ENCODE measurements at places on chromosomes 3 and 15.

GRCh38 chr15:101500865-101501551 lies 11.5 kb upstream of the PCSK6 start:
- peaks cover 22% of the 10 kb centered on the region for H3K27me3 ChIP-seq
- DNase-seq, result no peak
- H3K27ac ChIP-seq, result peak overlapping the region; percentile 71
- H3K36me3 ChIP-seq, result no peaks in the 10 kb centered on the region
- no peak overlapping the region for H3K4me3 ChIP-seq

DNA sequence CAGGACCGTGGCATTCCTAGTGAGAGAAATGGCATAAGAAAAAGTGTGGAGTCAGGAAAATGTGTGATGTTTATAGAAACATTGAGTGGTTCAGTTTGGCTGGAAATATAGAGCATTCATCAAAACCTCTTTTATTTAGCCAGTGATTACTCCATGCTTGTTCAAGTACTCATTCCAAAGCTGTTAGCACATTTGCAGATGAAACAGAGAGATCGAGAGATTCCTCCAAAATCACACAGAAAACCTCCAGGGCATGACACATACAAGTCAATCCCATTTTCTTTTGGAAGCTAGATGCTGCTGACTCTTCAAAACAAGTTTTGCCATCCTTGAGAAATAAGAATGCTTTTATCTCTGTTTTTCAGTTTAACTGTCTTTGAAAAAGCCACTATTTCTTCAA lies 11.5 kb upstream of the MB21D2 start:
- H3K27ac ChIP-seq, result no peak overlapping the region
- no peaks in the 10 kb centered on the region for H3K27me3 ChIP-seq
- H3K4me1 ChIP-seq, result no peaks in the 10 kb centered on the region
- H3K36me3 ChIP-seq, result no peaks in the 10 kb centered on the region

DNA sequence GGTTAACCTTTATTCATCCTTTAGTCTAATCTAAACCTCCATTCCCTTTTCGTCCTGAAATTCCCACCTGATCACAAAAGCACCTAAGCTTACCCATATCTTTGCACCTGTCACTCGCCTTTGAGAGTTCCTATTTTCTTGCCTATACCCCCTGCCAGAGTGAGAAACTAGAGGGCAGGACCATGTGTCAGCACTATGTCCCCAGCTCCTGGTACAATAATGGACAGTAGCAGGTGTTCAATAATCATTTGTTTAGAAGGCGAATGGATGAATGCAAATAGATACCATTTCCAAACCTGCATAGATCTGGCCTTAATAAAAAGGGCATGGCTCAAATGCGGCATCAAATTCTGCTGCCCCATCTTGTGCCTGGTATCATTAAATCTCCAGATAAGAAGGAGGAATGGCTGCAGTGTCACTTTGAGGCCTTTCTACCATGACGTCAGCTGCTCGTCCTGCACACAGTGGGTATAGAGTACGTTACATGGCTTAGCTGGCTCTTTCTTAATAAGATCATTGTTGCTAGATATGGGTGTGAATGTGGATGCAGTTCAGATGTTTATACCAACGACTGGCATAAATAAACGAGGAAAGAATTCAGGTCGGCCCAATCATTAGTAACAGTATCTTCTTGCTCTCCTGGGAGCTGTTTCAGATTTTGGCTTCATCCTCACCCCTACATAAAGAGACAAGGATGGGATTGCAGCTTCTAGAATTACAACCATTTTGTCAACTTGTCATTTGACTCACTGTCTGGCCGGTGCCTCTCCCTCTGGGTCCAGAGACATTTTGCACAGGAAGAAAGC lies 148.7 kb downstream of the RORA start:
- H3K27ac ChIP-seq, result no peak overlapping the region
- DNase-seq, result no peak
- H3K4me3 ChIP-seq, result no peak overlapping the region
- no peaks in the 10 kb centered on the region for H3K36me3 ChIP-seq

DNA sequence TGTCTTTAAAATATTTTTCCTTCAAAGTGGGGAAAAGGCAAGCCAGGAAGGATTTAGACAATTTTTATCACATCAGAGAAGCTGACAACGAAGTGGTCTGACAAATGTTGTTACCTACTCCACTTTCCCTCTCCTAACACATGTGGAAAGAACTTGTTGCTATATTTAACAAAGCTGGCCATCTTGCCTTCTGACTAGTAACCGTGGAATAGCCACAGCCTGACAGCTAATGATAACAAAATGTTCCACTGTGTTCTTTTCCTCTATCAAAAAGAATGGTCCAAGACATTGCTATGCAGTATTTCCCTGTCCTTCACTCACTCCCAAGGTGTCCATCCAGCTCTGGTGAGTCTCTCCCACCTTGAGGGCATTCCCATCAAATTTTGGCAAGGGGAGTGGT lies 481.4 kb upstream of the THBS1 start:
- no peaks in the 10 kb centered on the region for H3K36me3 ChIP-seq
- peaks cover 5% of the 10 kb centered on the region for H3K4me1 ChIP-seq

DNA sequence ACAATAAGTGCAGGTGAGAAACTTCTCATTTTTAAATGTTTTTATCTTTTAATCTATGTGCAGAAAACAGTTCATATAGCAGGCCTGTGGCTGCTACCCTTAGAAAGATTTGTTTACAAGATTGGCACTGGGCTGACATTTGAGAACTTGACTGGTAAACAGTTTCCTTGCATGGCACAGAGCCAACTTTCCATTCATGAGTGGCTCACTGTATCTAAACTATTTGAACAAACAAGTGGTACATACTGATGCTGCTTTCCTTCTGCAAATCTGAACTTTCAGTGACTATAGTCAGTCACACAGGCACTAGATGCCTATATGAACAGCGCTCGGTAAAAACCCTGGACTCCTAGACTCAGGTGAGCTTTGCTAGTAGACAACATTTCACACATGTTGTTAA lies 6.3 kb upstream of the GTPBP8 start:
- H3K4me1 ChIP-seq, result peaks cover 13% of the 10 kb centered on the region
- H3K36me3 ChIP-seq, result no peaks in the 10 kb centered on the region
- H3K27ac ChIP-seq, result no peak overlapping the region
- DNase-seq, result no peak
- no peaks in the 10 kb centered on the region for H3K27me3 ChIP-seq
- H3K4me3 ChIP-seq, result no peak overlapping the region

GRCh38 chr15:67104510-67104909 lies 39.1 kb downstream of the SMAD3 start:
- H3K27me3 ChIP-seq, result no peaks in the 10 kb centered on the region
- H3K4me3 ChIP-seq, result no peak overlapping the region
- DNase-seq, result no peak
- H3K4me1 ChIP-seq, result peaks cover 48% of the 10 kb centered on the region

- H3K27me3 ChIP-seq, result no peaks in the 10 kb centered on the region
- no peak overlapping the region for H3K27ac ChIP-seq
- H3K4me3 ChIP-seq, result peak overlapping the region; percentile 50
- no peaks in the 10 kb centered on the region for H3K36me3 ChIP-seq
- H3K4me1 ChIP-seq, result peaks cover 8% of the 10 kb centered on the region
- peak; percentile 25 for DNase-seq
Observed at GRCh38 chr3:28575100-28575745, 226.6 kb upstream of the AZI2 start.

DNA sequence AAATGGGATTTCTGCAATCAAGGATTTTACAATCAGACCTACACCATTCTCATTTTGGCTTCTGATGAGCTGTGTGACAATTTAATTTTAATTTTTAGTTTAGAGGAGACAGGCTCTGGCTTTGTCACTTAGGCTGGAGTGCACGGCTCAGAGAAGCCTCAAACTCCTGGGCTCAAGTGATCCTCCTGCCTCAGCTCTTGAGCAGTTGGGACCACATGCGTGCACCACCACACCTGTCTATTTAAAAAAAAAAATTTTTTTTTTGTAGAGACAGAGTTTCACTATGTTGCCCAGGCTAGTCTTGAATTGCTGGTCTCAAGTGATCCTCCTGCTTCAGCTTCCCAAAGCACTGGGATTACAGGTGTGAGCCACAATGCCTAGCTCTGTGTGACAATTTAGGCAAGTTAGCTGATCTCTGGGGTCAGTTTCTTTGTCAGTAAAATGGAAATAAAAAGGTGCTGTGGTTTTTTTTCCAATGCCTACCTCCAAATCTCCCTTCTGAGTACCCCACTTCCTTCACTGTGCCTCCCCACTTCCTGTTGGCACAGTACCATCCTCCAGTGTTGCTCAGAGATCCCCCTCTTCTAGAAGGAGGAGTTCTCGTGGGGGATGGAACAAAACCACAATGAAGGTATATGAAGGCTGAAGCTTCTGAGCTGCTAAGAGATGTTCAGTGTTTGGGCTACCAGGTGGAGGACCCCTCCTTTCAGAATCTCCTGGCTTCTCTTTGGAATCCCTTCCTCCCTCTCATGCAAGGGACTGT lies 54.1 kb upstream of the GSK3B start:
- no peak for DNase-seq
- no peak overlapping the region for H3K4me3 ChIP-seq
- H3K27me3 ChIP-seq, result no peaks in the 10 kb centered on the region
- no peaks in the 10 kb centered on the region for H3K36me3 ChIP-seq
- H3K4me1 ChIP-seq, result peaks cover 18% of the 10 kb centered on the region

GRCh38 chr3:114460459-114460858 lies 166.6 kb downstream of the TIGIT start:
- no peak overlapping the region for H3K27ac ChIP-seq
- no peaks in the 10 kb centered on the region for H3K36me3 ChIP-seq
- H3K4me3 ChIP-seq, result no peak overlapping the region
- H3K4me1 ChIP-seq, result peaks cover 41% of the 10 kb centered on the region

- H3K4me1 ChIP-seq, result peaks cover 24% of the 10 kb centered on the region
- H3K27me3 ChIP-seq, result no peaks in the 10 kb centered on the region
- H3K4me3 ChIP-seq, result peak within 1 kb of the TSS; percentile 94
- H3K36me3 ChIP-seq, result peaks cover 25% of the 10 kb centered on the region
- DNase-seq, result peak; percentile 95
- H3K27ac ChIP-seq, result peak within 1 kb of the TSS; percentile 88
Observed at GRCh38 chr3:101779047-101779821, at the start of gene NXPE3. NXPE3 (plus strand) TSS chr3:101779211; CDS start chr3:101785597, 6,386 bp downstream.

DNA sequence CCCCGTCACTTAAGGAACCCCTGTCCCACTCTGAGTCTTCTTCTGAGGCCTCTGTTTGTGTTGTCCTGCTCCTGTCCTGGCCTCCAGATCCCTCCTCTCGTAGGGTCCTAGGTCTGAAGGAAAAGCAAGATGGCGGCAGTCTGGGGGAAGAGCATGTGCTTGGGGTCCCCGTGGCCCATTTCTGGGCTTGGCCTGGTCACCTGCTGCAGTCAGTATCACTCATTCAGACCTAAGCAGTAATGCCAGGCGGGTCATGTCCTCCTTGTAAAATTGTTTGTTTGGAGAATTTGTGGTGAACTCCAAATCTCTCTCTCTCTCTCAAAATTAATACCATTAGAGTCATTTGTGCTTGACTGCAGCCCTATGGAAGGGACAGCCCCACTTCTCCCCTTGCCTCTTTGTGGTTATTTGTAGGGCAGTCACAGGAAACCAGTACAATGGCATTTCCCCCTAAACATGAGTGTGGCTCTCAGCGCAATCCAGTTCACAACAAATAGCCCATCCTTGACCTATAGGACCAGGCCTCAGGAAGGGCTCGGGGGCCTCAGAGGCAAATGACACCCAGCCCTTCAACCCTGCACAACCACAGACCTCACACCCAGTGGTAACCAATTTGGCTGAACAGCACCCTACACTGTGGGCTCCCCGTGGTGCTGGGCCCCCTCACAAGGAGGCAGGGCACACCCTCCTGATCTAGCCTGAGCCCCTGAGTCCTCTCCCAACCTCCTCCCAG lies 173.5 kb downstream of the OR4M2 start:
- no peak overlapping the region for H3K4me3 ChIP-seq
- H3K27ac ChIP-seq, result no peak overlapping the region
- H3K27me3 ChIP-seq, result peaks cover 10% of the 10 kb centered on the region
- H3K36me3 ChIP-seq, result no peaks in the 10 kb centered on the region
